ENCODE measurements at places on chromosomes 7 and 10.
A peak's percentile ranks its signal among the peaks of the same experiment; 100 is the strongest.

GRCh38 chr7:140390466-140391190, 7.7 kb downstream of the SLC37A3 start:
- peak; percentile 39 for DNase-seq

DNA sequence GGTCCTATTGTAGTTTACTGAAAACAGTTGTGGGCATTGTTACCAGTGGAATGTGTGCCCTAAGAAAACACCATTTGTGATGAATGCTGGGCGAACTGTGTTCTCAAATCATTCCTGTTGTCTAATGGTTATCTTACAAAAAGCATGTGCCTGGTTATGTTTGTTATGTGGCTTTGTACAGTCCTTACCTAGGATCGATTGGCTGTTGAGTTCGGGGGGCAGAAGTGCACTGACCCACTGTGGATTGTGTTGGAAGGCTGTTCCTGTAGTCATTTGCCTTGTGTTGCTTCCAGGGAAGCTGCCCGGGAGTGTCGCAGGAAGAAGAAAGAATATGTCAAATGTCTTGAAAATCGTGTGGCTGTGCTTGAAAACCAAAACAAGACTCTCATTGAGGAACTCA, 84.3 kb downstream of the CREM start:
- DNase-seq: no peak

GRCh38 chr10:83289948-83290347, 849.4 kb upstream of the GHITM start:
- DNase-seq: no peak

DNA sequence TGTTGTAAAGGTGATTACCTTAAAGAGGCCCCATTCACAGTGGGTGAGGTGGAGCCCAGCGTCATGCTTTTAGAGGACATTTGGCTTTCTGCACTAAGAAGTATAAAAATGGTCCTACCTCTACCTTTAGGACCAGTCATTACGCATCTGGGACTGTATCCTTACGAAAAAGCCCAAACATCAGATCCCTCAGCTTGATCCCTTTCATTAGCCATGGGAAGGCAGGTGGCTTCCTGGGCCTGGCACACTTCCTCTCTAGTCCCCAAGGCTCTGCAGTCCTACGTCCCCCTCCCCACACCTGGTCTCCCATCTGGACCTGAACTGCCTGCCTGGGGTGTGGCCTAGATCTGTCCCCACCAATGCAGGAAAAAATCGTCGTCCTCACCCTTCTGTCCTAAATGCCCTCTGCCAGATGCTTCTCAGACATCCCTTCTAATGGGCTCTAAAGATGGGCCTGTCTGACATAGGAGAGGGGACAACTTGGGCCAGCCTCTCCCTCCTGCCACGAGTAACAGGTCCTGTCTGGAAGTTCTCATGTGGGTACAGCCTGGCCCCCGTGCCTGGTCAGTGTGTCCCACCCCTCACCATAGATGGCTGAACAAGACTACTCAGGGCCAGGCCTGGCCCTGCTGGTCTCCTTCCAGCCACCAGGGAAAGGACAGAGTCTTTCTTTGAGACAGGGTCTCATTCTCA, 11.8 kb upstream of the SLC18A3 start:
- no peak for DNase-seq

GRCh38 chr7:27108390-27109127, 6.1 kb upstream of the HOXA2 start:
- no peak for DNase-seq

DNA sequence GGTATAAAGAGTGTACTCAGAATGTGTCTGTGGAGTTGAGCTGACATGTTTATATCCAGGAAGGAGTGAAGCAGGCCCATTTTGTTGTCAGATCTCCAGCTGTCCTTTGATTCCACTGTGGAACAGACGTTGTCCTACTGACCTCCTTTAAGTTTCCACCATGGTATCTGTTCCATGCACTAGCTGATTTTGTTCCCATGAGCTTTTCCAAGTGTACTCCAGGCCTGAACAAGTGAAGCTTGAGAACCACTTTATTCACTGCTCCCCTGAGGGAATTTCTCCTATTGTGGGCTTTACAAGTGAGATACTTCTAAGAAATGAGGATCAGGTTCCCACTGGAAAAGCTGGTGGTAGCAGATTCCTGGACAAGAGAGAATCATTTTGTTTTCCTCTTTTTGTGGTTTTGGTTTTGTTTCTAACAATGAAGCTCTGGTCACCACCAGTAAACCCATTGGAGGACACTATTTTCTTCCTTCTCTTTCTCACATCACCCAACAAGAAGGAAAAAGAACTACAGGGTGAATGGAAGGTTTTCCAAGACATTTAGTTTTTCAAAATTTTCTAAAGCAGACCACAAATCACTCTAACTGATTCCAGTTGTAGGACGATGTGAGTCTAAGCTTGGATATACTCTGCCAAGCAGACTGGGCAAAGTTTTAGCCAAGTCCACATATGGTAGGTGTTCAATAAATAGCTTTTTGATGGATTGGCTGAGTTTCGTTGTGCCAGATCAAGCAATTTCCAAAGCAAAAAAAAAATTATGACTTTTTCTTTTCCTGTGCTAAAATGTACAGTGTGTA, 144.2 kb downstream of the JCAD start:
- no peak for DNase-seq

DNA sequence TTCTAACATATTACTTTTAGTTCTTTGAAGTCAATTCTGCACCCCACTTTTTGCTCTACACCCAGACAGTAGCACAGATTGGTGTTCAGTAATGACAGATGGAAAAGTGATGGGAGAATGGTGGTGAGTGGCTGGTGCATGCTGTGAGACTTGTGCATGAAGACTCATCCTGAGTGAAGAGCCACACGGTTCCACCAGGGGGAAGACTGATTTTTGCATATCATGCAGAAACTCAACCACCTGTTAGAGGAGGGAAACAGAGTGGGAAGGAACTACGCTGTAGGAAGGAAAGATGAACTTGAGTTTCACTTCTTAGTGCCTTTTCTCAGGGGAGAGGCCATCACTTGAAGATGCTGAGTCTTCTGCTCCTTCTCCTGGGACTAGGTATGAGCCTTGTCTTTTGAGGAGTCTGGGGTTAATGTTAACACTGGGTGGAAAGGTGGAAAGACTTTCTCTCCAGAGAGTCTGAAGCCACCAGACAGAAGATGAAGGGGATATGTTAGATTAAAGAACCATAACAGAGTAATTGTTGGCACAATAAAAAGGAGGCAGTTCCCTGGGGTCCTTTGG, 9.3 kb upstream of the PRSS1 start:
- no peak for DNase-seq

- no peak for DNase-seq
Observed at GRCh38 chr7:6175645-6176044, 96.8 kb downstream of the CYTH3 start.

DNA sequence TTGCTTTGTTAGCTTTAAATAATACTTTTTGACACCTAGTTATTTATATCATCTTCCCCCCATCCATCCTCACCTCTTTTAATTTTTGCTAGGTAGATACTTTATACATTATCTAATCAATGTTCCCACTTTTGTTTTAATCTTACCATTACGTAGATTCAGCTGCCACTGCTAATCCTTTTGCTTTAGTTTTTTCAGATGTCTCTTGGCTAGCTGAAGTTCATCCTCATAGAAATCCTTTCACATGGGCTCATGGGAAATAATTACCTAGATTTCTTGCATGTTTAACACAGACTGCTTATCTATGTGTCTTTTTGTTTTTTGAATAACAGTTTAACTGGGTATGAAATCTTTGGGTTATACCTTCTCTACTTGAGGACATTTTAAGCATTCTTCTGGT, 60.1 kb downstream of the ZNRF2 start:
- no peak for DNase-seq

DNA sequence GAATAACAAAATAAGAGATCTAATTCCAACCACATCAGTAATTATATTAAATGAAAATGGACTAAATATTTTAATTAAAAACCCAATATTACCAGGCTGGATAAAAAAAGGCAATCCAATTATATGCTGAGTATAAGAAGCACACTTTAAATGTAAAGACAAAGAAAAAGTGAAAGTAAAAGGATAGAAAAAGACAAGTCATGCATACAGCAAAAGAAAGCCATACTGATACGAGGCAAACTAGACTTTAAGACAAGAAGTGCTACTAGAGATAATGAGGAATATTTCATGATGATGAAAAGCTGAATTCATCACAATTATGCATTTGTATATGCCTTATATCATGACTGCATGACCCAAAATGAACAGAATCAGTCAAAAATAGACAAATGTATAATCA, 628.6 kb downstream of the PHTF2 start:
- DNase-seq: no peak

DNA sequence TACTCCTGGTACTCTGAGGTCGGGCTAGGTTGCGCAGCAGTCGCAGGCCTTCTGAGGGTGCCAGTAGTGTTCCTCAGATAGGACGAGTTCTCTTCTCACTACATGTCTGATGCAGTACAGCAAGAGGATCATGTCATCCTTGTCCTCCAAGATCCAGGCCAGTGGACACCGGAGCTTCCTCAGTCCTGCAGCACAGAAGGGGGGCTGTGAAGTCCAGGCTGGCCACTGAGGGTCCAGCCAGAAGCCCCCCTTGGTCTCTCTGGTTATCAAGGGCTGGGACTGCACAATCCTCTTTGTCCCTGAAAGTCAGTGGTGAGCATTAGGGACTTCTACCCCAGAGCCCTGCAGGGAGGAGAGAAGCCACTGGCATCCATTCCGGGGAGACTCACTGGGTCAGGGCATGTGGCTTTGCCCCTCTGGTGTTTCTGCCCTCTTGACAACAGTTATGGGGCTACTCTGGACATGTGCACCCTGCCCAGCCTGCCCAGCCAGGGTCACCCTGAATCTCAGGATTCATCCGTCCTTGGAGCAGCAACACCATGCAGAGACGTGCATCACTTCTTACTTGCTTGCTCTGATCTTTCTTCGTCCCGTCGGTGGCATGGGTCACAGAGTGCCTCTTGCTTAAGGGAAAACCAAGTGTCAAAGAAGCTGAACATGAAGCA, 125.7 kb downstream of the ADCY1 start:
- no peak for DNase-seq

GRCh38 chr7:69625238-69625637, 27.0 kb downstream of the AUTS2 start:
- DNase-seq: no peak

DNA sequence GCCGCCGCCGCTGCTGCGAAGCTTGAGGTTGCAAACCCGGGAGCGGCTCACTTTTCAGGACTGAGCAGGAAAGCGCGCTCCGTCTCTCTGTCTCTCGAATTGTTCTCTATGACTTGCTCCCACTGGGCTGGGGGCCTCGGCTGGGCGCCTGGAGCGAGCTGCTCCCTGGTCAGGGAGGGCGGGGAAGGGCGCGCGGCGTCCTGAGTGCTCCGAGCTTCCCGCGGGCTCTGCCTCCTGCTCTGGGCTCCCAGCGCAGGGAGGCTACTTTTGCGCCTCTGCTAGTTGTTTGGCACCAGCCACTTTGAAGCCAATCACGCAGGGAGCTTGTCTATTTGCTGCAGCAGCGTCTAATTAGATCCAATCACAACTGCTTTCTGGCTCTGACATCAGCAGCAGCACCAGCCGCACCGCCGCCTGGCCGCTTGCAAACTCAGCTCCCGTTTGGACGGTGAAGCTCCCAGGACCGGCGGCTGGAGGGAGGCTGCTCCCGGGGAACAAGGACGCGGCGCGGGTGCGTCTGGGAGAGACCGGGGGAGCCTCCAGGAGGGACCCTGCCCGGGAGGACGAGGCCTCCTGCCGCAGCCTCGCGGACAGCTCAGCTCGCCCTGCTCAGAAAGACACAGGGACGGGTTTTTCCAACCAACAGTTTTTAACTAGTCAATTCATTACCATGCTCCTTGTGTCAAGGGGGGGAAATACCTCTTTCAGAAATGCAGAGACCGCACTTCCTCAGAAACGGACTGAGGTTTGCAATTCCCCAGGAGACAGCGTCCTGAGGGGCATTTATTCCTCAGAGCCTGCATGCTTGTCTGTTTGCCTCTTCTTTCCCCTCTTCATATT, at the start of gene ADARB2:
TSS of gene ADARB2 (minus strand) at position 304 of the 840 bp plus-strand sequence.
- no peak for DNase-seq

GRCh38 chr10:4013651-4014121, 228.7 kb upstream of the KLF6 start:
- peak; percentile 38 for DNase-seq

DNA sequence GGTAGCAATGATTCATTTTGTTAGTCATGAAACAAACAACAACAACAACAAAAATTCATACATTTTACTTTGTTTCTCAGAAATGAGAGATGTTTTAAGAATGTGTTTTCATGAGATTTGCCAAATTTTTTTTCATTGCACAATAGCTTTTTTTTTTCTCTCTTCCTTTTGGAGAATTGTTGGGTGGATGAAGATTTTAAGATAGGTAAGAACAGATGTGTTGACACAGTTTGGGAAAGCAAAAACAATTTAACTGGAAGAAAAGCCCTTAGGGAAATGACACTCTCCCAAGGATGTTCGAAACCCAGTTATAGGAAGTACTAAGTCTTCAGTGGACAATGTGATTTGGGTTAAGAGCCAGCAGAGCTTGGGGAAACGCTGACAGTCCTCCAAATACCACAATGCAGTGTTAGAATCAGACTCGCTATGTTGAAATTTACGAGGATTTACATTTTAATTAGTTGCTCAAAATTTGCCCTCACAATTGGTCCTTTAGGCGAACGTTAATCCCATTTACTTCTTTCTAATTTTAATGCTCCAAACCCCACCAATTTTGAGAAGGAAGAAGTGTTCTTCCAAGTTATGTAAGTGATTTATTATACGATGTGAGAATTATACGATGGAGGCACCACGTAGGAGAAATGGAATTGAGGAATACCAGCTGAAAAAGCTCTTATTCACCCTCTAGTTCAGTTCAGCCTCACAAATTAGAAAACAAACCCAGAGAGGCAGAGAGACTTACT, 61.2 kb downstream of the HHEX start:
- no peak for DNase-seq

GRCh38 chr7:94897541-94897940, 9.9 kb upstream of the PPP1R9A start:
- DNase-seq: no peak

DNA sequence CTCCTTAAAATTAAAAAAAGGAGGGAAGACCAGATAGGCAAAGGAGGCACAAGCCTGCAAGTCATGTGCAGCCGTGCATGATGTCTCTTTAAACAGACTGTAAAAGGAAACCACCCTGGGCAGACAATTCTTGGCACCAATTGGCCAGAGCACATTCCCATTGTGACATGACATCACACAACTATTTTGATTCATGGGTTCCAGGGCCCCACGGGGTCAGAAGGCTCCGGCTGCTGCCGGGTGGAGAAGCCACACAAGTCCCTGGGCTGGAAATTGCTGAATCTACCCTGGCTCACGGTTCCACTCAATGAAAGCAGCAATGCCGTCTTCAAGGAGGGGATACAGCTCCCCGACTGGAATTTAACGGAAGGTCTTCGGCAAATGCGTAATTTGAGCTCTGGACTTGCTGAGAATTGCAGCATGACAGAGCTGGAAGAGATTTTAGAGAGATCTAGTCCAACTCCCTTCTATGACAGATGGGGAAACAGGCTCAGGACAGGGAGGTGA, 140.5 kb downstream of the PRKAG2 start:
- no peak for DNase-seq

DNA sequence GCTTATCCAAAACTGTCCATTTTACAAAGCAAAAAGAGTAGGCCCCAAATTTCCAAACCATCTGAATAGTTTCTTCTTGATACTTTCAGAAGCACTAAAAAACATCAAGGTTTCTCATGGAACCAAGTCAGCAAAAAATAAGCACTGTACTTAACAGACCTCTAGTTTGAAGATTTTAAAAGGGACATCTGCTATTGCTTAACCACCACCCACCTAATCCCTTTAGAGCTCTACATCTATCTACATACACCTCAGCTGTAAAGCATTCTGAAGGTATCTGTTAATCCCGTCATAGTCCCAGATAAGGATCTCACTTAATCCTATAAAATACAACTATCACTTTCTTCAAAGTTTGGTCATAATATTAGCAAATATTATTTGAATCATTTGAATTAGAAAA, 72.3 kb downstream of the HIBADH start:
- DNase-seq: no peak
